ENCODE measurements at places on chromosomes 12 and 14. TPM values are rescaled to one million over a fixed set of nuclear protein-coding genes. Genes with fewer than 3 reads are reported as not detected.

PROX2 gene
- not detected for total RNA-seq

DNAH10 gene
- not detected for total RNA-seq

KCNK13 gene
- not detected for total RNA-seq

TPH2 gene
- not detected for total RNA-seq

GRIP1 gene
- total RNA-seq = not detected

ADAM21 gene
- 0.07 TPM for total RNA-seq

RNASE3 gene
- not detected for total RNA-seq

CLMN gene
- 1.3 TPM for total RNA-seq

SOS2 gene
- total RNA-seq = 17.1 TPM

VDR gene
- 0.60 TPM for total RNA-seq

EXOC5 gene
- 57.5 TPM for total RNA-seq

TAS2R42 gene
- total RNA-seq = not detected

PKP2 gene
- 1.3 TPM for total RNA-seq

PIGH gene
- 10.3 TPM for total RNA-seq

KRT80 gene
- 1.1 TPM for total RNA-seq

PRIMA1 gene
- not detected for total RNA-seq

CCDC60 gene
- not detected for total RNA-seq

PTPN11 gene
- total RNA-seq = 65.5 TPM

ISCU gene
- total RNA-seq = 112 TPM

FAM181A gene
- total RNA-seq = not detected

PTPRO gene
- 0.10 TPM for total RNA-seq

CLEC7A gene
- not detected for total RNA-seq

RPGRIP1 gene
- total RNA-seq = 0.05 TPM

ART4 gene
- 2.7 TPM for total RNA-seq

TMEM106C gene
- 100.0 TPM for total RNA-seq

CACNA1C gene
- total RNA-seq = 0.05 TPM

TPPP2 gene
- not detected for total RNA-seq

JKAMP gene
- total RNA-seq = 55.7 TPM

FAM186B gene
- not detected for total RNA-seq

KRT85 gene
- total RNA-seq = not detected

PGF gene
- 92.6 TPM for total RNA-seq

PTPRQ gene
- total RNA-seq = not detected

OR6C3 gene
- not detected for total RNA-seq

KSR2 gene
- 0.47 TPM for total RNA-seq

ZNF10 gene
- total RNA-seq = 2.3 TPM

SYNDIG1L gene
- not detected for total RNA-seq

MMP19 gene
- 2.3 TPM for total RNA-seq

FGF6 gene
- not detected for total RNA-seq

TSPAN11 gene
- total RNA-seq = 3.6 TPM

STAC3 gene
- total RNA-seq = not detected

CD27 gene
- not detected for total RNA-seq

PRB2 gene
- total RNA-seq = not detected

ANO4 gene
- 0.25 TPM for total RNA-seq
